ENCODE measurements at places on chromosomes 2 and 18.

DNA sequence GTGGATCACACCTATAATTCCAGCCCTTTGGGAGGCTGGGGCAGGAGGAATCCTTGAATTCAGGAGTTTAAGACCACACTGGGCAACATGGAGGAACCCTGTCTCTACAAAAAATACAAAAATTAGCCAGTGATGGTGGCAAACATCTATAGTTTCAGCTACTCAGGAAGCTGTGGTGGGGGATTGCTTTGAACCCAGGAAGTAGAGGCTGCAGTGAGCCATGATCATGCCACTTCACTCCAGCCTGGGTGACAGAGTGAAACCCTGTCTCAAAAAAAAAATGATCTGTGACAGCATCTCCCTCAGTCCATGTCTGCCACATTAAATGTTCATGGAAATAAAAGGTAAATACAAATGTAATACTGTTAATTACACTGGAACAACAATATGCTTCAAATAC is 121.4 kb upstream of the COL5A2 start:
- no peak for DNase-seq

GRCh38 chr2:21369787-21370186 is 246.0 kb downstream of the TDRD15 start:
- no peak for DNase-seq

DNA sequence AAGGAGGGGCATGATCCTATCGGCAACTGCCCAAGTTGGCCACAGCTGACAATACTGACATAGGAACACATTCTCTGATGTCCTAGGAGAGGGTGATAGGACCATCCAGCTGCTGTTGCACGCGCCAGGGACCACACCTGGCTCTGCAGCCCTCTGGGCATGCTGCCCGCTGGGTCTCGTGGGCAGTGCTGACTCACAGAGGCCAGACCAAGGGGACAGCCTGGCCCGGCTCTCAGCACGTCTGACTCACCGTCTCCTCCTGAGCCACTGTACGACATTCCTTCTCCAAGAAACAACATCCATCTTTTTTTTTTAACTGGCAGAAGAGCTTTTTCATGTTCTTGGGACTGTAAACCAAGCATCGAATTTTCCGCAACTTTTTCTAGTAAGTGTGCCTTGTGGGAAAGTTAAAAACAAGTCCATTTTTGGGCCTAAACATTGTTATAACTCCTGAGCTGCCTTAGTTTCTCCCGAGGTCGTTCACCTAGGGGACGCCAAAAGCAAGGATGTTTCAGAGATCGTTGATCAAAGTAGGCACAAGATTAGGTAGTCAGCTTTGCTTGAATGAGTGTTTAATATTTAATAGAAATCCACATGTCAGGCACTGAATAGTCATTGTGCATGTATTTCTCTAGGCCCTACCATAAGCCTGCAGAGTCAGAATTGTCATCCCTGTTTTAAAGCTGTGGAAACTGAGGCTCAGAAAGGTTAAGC is 100.3 kb downstream of the TTC32 start:
- DNase-seq, result no peak

GRCh38 chr2:54040250-54040649 is 69.5 kb upstream of the PSME4 start:
- no peak for DNase-seq

GRCh38 chr18:21602299-21602587 is 1.7 kb upstream of the ESCO1 start:
- no peak for DNase-seq

- no peak for DNase-seq
These were observed 71.9 kb downstream of the TNFRSF11A start for GRCh38 chr18:62396967-62397366.

All from C1 segment of cervical spinal cord (tissue), 14 donors.